ENCODE measurements at places on chromosomes 1 and 21.

DNA sequence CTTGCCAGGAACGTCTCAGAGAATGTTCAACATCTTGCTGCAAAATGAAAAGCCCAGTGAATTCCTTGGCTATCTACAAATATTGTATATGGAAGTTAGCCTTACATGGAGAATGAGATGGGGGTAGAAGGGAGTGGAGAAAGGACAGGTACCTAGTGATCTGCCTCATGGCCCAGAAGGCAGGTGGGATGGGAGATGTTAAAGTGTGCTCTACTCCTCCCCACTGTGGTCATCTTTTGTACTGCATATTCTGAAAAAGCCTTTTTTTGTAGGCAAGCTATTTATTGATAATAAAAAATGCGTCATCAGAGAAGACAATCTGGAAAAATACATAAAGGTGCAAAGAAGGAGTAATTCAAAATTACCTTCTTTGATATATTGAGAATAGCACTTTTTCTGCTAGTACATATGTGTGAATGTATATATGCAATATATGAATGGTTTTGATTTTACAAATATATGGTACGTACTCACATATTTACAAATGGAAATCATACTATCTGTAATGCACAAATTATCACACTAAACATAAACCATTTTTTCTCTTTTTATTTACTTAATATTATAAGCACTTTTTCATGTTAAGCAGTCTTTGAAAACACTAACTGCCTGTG, 19.1 kb upstream of the SLC5A9 start:
- peak; percentile 31 for DNase-seq

DNA sequence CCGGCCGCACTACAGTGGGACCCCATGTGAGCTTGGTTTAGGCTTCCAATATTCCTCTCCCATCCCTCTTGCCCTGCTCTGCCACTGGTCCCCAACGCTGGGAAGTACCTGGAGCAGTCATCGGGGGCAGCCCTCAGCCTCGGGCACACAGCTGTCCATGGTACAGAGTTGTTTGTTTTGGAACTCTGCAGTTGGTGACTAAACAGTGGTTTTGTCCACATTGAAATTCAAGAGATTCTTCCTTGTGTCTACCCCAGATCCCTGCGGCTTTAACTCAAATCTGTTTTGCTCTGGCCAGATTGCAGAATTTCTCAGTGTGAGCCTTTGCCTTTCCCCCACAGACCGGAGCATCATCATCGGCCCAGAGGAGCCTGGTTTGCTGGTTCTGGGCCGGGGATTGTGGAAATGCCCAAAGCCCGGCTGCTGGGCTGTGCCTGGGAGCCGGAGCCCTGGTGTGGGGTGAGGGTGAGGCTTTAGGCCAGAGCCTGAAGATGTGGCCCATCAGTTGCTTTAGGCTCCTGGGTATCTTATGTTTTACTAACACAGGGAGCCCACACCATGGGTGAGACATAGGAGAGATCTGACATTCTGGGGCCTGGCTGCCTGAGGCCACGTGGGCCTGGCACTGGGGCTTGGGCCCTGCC, 93.2 kb downstream of the ARHGEF10L start:
- no peak for DNase-seq

GRCh38 chr1:113617438-113618141, 141.7 kb downstream of the PHTF1 start:
- no peak for DNase-seq

DNA sequence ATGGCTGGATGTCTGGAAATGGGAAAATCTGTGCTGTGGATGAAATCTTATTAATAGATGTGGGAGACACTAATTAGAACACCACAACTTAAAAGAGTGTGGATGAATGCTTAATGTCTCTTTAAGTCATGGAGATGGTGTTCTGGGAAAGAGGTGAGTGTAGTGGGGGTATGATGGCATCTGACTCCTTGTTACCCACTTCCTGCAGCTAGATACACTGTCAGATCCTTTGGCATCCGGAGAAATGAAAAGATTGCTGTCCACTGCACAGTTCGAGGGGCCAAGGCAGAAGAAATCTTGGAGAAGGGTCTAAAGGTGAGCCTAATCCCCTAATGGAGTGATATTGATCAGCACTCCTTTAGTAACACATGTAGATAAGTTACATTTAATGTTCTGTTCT, 2.0 kb downstream of the RPL11 start:
- DNase-seq: no peak
